Karpas-422 (cell line): ENCODE measurements at places on chromosomes 7 and 10. TPM values are rescaled to one million over a fixed set of nuclear protein-coding genes. Genes with fewer than 3 reads are reported as not detected.

DNA sequence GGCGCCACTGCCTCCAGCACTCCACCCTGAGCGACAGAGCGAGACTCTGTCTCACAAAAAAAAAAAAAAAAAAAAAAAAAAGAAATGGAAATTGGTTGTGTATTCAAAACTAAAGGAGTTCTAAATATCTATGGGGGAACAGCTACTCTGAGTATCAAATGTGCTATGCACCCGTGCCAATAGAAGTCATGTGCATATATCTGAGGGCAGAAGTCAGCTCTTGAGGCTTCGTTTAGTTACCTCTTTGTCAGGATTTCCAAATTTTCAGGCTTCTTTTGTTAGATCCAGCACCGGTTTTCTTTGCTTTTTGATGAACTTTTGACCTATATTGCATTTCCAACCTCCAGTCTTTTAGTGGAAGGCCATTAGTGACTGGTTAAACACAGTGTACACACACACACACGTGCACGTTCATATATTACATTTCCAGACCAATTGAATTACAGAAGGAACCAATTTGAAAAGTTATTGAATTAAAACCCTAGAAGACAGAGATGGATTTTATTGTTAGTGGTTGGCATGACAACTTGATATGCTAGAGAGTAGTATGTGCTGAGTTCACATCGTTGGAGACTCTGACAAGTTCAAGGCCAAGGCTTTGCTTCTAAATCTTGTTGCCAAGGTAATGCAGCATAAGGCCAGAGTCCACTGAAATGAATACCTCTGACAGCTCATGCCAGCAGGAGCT is 33.1 kb upstream of the ADD3 start:
- no peak for DNase-seq

GRCh38 chr10:33334805-33335550 is 511 bp upstream of the NRP1 start:
- DNase-seq: no peak

- DNase-seq: peak; percentile 57
Measured at GRCh38 chr7:114081606-114082425, 163.0 kb upstream of the PPP1R3A start.

DNA sequence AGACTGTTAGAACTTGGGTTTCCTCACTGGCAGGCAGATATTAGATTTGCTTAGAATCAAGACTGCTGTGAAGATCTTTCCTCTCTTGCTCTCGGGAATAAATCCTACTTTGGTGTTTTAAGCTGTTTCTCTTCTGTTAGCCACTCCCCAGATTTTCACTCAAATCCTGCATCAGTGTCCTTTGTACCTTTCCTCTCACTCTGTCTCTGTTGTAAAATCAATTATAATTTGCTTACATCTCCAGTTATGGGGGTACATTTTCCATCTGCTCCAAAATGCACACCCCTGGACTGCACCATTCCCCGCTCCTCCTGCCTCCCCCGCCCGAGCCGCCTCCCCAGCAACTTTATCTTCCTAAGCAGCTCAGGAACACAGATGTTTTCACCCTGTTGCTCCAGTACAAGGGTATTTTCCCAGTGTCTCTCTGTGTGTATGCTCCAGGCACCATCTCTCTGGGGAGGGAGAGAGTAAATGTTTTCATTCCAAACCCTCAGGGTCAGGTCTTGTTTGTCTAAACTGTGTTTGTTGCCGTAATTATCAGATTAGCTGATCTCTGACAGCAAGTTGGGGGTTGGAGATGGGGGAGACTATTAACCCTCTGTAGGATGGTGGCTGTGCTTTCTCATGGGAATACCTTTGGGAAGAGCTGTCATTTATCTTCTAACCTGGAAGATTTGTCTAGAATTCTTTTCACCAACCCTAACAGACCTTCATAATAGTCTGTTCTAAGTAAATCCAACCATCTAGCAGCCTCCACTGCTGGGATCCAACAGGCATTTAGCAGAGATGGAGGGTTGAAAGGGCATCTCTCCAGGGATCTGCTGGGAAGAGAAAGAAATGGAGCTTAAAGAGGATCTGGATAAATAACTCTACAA is 20.4 kb upstream of the GOT1 start:
- DNase-seq: no peak

DNA sequence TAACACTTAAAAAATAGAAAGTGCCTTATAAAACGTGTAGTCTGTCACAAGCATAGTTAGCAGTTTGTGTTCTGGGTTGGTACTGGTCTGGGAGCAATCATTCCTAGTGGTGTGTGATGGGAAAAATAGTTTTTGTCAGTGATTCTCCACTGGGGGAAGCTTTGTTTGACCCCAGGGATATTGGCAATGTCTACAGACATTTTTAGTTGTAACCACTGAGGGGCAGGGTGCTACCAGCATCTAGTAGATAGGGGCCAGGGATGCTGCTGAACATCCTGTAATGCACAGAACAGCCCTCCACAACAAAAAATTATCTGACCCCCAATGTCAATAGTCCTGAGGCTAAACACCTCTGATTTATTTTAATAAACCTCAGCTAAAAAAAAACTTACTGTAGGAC is 51.6 kb upstream of the CREB5 start:
- peak; percentile 48 for DNase-seq

DNA sequence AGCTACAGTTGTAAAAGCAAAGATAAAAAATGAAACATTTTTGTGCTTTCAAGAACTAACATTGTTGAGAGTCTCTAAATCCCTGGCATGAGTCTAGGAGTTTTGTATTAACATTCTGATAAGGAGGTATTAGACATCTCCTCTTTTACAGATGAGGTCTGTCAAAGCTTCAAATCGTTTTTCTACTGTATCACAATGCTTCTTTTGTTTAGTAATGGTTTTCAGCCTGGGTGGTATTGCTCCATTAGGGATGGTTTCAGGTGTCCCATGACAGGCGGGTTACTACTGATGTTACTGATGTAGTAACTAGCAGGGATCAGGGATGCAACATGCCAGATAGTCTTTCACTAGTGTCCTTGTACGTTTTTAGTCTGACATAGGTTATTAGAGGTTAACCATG is 27.4 kb downstream of the STAM start:
- DNase-seq: no peak

DNA sequence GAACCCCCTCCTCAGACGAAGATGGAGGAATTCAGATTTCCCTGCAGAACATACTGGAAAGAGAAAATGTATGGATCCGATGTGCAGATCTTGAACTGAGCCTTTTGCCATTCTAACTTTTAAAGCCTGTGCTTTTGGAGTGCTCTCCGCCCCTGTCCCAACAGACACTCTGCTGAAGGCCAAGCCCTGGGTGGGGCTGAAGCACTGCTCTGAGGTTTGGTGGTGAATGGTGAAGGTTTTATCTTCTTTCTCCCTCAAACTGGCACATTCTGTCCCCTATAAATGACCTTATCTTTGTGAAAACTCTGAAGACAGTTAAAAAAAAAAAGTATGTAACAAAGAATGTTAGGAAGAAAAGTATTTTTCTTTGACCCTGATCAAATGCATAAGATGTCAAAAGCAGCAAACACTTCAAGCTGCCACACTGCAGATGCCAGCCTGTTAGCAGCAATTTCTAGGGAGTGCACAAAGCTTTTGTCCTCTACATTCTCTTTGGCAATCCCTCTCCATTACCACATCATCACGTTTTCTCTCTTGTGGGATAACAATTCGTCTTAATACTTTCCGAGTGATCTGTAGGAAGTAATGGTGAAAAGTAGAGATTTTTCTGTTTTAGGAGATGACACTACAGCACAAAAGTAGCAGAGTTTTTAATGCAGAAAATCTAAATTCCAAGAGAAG is 137.3 kb upstream of the CCDC6 start:
- no peak for DNase-seq

DNA sequence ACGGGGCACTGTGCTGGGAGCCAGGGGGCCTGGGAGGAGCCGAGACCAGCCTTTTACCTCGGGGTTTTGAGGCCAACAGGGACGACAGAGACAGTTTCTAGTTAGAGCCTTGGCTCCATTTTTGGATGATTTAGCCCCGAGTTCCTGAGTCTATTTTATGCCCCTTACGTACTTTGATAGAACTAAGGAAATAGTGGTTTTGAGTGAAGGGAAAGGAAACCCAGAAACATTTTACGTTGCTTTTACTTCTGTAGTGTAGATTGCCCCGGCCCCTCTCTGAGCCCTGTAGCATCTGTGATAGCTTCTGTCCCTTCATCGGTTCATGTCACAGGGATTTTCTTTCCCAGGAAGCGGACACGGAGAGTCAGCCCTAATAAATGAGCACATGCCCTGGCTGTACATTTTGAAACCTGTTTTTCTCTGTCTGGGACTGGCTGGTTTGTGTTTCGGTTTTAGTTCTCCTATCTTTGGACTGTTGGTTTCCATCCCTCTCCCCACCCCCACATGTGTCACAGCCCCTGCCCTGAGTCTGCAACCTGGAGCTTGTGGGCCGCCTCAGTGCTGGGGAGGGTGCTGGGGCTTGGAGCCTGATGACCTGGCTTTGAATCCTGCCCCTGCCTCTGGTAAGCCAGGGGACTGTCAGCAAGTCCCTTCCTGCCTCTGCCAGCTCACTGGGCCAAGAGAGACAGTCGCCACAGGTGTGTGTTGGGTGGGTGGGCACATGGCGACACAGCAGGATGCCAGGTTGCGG is 6.9 kb upstream of the ORAI2 start:
- DNase-seq: no peak

- DNase-seq: no peak
Measured at GRCh38 chr10:127027786-127028185, 122.6 kb downstream of the DOCK1 start.

DNA sequence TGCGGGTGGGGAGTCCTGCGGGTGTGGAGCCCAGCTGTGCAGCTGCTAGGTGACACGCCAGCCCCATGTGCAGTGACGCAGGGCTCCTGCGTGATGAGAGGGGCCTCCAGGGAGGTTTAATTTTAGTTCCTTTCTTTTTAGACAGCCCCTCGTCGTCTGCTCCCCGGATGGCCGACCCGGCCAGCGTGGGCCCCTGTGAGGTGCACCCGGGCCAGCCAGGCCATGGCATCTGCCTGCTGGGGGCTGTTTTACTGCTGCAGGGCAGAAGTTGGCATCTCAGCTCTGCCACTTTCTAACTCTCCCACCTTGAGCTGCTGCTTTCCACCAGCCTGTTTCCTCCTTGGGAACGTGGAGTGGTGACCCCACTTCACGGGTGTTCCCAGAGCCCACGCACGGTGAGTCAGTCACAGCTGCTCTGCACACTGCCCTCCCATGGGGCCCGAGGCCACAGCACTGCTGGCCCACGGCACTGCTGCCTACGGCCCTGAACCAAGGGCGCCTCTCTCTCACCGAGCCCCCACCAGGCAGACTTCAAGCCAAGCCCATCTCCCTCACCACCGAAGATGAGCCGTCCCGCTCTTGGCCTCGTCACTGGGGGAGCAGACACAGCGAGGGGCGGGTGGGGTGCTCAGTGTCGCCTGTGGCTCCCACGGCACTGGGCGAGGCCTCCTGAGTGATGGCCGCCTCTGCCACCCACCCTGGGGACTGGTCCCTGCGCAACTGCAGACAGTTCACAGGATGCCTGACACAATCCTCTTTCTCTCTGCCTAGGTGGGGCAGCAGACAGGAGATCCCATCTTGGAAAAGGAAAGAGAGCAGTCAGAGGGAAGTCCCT is 21.3 kb downstream of the CYP2W1 start:
- peak; percentile 83 for DNase-seq

DNA sequence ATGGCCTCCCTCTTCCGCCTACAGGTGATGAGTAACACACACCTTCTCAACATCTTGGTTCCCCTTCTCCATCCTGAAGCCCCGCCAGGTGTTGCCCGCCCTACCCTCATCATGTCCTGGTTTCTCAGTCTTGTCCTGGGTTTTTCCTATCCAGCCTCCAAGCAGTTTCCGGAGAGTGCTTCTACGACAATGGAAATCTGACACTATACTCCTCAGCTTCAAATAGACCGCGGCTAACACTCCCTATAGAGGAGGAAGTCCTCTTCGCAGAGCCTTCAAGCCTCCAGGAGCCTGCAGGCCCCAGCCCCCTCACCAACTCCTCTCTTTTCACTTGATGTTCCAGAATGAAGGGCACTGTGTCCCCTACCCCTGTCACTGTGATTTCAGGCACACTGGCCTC is 147.4 kb downstream of the PRPF18 start:
- DNase-seq: no peak

- no peak for DNase-seq
Measured at GRCh38 chr10:72009051-72009424, 44.8 kb downstream of the CHST3 start.

DNA sequence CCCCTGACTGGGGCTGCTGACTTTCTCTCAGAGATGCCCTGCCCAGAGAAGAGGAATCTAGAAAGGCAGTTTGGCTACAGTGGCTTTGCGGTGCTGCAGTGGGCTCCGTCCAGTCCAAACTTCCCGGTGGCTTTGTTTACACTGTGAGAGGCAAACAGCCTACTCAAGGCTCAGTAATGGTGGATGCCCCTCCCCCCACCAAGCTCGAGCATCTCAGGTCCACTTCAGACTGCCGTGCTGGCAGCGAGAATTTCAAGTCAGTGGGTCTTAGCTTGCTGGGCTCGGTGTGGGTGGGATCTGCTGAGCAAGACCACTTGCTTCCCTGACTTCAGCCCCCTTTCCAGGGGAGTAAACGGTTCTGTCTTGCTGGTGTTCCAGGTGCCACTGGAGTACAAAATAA is 734.5 kb upstream of the LRRN3 start:
- no peak for DNase-seq

DNA sequence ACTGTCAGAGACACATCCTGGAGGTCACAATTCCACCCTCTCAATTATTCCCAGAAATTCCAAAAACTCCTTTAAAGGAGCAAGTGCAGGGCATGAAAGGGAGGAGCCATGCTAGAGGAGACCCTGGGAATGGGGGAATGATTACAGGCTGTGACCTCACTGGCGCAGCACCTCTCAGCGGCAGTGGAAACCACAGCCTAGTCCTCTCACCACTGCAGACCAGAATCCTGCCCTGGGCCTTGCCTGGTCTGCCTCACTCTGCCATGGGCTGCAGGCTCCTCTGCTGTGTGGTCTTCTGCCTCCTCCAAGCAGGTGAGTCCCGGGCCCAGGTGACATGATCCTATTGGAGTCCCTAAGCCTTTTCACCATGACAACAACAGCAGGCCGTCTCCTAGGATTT is 50.5 kb upstream of the PRSS58 start:
- no peak for DNase-seq

- no peak for DNase-seq
Measured at GRCh38 chr10:11414314-11415038, 197.0 kb downstream of the USP6NL start.

DNA sequence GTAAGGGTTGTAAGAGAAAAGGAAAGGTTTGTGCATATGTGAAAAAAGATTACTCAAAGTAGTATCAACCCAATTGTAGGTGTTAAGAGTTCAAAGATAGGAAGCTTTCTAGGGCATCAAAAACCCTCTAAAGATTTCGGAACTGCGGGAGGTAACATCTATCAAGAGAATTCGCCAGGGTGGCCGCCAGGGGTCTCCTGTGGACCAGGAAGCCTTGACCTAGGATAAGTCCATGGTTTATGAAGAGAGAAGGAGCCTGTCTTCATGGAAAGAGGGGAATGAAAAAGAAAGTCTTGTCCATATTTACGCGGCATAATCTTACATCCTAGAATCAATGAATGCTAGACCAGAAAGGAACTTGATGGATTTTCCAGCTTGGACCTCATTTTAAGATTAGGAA is 140.7 kb upstream of the CALCR start:
- peak; percentile 65 for DNase-seq

- DNase-seq: no peak
Measured at GRCh38 chr7:29090836-29091601, 55.3 kb downstream of the CPVL start.

The CALML3 gene
- total RNA-seq: not detected in 2 replicates

The BICC1 gene
- total RNA-seq: not detected in 2 replicates

The FLNC gene
- not detected in 2 replicates for total RNA-seq

The EPO gene
- total RNA-seq: not detected in 2 replicates

The ODAD2 gene
- total RNA-seq: not detected in 2 replicates

The MRLN gene
- total RNA-seq: 0.25 TPM in 1 of 2 replicates, not detected in the other

The PRLHR gene
- total RNA-seq: not detected in 2 replicates

The SLC26A3 gene
- not detected in 2 replicates for total RNA-seq

The CARD11 gene
- 38.5 and 87.2 TPM in 2 replicates for total RNA-seq

The UCN3 gene
- not detected in 2 replicates for total RNA-seq

The MRPS33 gene
- total RNA-seq: 25.2 and 26.8 TPM in 2 replicates
